ENCODE measurements at places on chromosomes 2 and 18. TPM values are rescaled to one million over a fixed set of nuclear protein-coding genes. Genes with fewer than 3 reads are reported as not detected.

LINC00305 gene
- not detected for total RNA-seq

SERPINB13 gene
- not detected for total RNA-seq

DNAJC5G gene
- not detected for total RNA-seq

MLPH gene
- total RNA-seq, result 3.9 TPM

REG1A gene
- 0.55 TPM for total RNA-seq

PDE1A gene
- total RNA-seq, result 1.5 TPM

SCN7A gene
- total RNA-seq, result 17.3 TPM

TTR gene
- total RNA-seq, result not detected

GYPC gene
- 61.6 TPM for total RNA-seq

NEMP2 gene
- total RNA-seq, result 0.86 TPM

RAB11FIP5 gene
- 24.2 TPM for total RNA-seq

GRCh38 chr2:119149611-119150010 is 8.9 kb downstream of the C1QL2 start:
- no peak for DNase-seq

- no peak for DNase-seq
Measured at GRCh38 chr2:95530734-95531133, 46.2 kb upstream of the TRIM43B start.

DNA sequence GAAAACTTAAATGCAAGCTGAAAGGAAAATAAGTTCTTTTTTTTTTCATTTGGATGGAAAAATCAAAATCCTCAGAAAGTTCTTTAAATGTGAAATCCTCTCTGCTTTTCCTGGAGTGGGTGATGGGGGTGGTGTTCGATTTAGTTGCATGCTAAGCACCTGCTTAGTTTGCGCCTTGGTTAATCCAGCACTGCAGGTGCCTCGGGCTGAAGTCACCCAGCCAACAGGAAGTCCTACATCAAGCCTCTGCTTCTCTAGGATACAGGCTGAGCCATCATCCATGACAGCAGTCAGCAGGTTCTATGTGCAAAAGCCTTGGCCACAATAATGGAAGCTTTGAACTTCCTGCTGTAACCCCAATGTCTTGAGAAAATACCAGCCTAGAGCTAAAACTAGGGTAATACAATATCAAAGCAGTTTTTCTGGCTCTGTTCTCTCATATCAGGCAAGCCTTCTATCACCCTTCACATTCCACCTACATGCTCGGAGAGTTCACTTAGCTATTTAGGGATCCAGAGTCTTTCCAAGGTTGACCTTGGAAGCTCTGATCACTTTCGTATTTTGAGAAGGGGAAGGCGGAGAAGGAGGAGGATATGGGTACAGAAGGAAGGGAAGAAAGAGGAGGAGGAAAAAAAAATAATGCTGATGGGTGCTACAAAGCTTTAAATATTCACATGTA is 116.1 kb upstream of the LRRTM1 start:
- no peak for DNase-seq

GRCh38 chr2:8518979-8519668 is 162.7 kb upstream of the ID2 start:
- DNase-seq, result no peak

DNA sequence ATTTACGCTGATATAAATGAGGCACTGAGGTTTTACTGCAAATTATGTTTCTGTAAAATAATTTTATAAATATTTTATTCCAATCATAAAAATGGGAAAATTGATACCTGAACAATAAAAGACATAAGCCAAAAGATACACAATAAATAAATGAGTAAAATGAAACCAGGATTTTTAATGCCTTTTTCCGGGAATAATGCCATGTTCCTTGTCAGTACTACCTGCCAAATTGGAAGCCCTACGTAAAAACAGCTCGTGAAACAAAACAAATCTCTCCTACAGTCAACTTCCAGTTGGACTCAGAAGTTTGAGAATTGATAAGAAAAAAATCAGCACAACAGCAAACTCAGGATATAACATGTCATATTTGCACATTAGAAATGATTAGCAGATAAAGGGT is 18.0 kb downstream of the GALNT3 start:
- DNase-seq, result no peak

DNA sequence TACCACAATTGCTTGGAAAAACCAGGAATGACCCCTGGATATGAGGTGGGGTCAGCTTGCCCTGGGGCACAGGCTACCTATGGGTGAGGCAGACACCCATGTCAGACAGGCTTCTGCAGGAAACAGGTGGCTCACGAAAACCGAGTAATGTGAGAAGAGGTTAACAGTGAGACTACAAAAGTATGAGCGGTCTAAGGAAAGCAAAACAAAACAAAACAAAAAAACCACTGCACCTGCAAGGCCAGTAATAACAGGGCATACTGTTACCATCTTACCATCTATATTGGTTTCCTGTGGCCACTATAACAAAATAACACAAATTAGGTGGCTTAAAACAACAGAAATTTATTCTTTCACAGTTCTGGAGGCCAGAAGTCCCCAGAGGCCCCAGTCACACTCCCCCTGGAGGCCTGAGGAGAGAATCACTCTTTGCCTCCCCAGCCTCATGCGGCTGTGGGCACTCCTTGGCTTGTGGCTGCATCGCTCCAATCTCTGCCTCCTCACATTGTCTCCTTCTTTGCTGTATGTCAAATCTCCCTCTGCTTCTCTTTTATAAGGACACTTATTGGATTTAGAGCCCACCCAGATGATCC is 86.6 kb upstream of the EPC2 start:
- DNase-seq, result no peak

DNA sequence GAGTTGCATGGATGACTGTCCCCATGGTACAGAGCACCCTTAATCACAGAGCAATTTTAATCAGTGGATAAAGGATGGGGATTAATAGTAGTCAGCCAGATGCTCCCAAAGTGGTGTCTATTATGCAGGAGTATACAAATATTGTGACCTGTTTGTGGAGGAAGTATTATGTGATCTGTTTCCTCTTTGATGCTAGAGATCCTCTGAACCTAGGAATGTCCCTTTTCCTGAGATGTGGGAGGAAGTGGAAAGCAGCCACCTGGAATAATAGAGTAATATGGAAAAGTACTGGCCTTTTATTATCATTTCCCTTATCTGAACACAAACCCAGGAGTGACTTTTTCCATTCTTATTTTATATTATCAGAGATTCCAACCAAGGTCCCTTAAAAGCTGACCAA is 94.2 kb upstream of the EFEMP1 start:
- DNase-seq, result no peak

GRCh38 chr2:99890568-99891427 is 251.6 kb downstream of the AFF3 start:
- no peak for DNase-seq

DNA sequence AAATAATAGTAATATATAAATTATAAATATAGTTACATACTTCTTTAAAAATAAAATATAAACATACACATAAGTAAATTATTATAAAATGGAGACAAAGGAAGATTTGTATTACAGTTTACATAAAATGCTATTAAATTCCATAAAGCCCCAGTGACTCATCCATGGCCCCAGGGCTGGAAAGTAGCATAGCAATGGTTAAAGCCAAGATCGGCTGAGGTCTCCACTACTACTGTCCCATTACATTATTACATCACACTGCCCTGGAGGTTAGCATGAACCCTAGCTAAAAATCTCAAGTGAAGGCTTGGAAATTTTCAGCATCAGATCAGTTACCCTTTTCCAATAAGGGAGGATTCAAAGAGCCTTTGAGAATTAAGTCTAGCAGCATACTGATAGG is 936.2 kb downstream of the DSC3 start:
- no peak for DNase-seq

GRCh38 chr2:101387151-101387834 is at the start of gene CREG2:
CREG2 (minus strand) TSS chr2:101387503; CDS start chr2:101387457, 46 bp downstream.
- peak; percentile 64 for DNase-seq

- no peak for DNase-seq
Measured at GRCh38 chr2:1795261-1796231, 51.2 kb upstream of the PXDN start.

GRCh38 chr2:37767959-37768925 is 96.8 kb upstream of the CDC42EP3 start:
- DNase-seq, result peak; percentile 17

DNA sequence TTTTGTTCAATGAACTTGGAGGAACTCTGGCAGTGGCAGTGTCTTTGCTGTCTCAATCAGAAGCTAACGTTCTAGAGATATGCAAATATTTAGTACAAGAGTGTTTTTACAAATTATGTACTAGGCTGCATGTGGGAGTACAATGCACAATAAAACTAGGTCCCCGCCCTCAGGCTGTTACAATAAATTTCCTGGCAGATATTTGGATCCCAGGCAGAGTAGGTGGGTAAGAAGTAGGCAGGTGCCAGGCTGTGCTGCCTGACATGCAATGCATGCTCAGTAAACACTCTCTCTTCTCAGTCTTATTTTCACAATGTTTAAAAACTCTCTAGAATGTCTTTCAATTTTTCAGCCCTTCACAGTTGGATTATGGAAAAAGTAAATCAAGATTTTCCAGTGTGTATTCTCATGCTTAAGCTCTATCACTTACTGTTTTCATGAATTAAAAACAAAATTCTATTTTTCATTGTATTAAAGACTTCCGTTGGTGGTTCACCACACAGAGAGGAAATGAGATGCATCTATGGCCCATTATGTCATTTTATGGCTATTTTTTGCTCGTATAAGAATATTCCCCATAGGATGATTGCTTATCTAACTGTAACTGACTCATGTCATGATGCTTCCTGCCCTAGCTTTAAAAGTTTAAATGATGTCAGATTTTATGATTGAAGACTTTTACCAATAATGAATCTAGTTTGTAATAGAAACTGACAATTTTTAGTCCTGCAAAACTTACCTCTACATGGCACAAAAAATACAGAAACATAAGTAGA is 346.1 kb downstream of the RND3 start:
- no peak for DNase-seq

- DNase-seq, result no peak
Measured at GRCh38 chr18:42271647-42272414, 316.8 kb downstream of the PIK3C3 start.

DNA sequence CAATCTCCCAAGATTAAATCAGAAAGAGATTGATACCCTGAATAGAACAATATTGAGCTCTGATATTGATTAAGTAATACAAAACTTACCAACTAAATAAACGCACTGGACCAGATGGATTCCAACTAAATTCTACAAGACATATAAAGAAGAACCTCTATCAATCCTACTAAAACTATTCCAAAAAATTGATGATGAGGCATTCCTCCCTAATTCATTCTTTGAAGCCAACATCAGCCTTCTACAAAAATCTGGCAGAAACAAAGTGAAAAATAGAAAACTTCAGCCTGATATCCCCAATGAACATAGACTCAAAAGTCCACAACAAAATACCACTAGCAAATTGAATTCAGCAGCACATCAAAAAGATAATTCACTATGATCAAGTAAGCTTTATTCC is 695.5 kb downstream of the NYAP2 start:
- DNase-seq, result no peak

DNA sequence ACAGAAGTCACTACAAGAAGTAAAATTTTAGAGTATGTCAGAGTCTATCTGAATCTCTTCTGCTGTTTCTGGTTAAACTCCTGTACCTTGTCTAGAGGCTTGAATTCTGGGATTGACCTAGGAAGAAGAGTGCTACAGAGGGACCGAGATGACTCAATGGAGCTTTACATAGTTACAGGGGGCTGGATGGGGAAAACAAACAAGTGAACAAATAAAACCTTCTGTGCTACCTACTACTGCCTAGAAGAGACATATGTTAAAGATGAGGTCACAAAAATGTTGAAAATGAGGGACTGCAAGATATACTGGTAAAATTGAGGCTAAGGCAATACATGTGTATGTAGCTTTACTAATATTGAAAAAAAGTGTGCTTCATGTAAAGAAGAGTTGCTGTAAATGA is 265.4 kb upstream of the TFPI start:
- no peak for DNase-seq

GRCh38 chr2:26432859-26433258 is 31.1 kb downstream of the DRC1 start:
- DNase-seq, result no peak

DNA sequence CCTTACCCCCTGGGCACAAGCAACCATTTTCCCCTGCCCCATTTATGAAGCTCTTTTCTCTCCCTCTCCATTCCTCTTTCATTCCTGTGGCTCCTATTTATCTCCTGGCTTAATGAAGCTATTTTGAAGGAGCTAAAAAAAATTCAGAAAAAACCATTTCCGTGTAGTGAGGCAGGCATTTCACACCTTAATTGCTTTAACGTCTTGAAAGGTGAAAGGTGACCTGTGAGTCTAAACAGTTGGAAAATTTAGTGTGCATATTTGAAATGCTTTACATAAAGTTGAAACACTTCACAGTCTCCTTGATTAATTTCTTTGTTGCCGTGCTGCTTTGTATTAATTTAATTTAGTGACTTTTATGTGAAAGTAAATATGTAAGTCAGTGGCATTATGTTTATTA is 83.6 kb downstream of the LTBP1 start:
- no peak for DNase-seq

- DNase-seq, result no peak
Measured at GRCh38 chr2:107197594-107198294, 311.8 kb upstream of the ST6GAL2 start.

- DNase-seq, result peak; percentile 25
Measured at GRCh38 chr18:33578518-33579348, 714 bp downstream of the ASXL3 start.

- no peak for DNase-seq
Measured at GRCh38 chr2:120531365-120531764, 185.4 kb downstream of the INHBB start.

GRCh38 chr2:21317131-21317530 is 193.4 kb downstream of the TDRD15 start:
- peak; percentile 18 for DNase-seq

DNA sequence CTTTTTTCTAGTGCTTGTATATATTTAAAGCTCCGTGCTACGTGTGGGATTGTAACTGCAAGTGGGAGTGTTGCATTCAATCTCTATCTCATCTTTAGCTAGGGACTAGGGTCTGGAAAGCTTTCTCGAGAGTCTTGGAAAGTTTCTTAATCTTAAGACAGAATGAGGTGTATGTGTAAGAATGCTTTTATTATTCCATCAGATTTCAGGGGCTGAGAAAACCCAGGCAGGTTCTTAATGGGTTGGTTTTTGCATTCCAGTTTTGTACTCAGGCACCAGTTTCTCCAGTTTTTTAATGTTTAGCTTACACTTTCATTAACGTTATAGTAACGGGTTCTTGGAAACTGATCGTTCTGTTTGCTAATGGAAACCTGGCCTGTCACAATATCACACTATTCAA is 20.3 kb downstream of the MRPL19 start:
- DNase-seq, result no peak

DNA sequence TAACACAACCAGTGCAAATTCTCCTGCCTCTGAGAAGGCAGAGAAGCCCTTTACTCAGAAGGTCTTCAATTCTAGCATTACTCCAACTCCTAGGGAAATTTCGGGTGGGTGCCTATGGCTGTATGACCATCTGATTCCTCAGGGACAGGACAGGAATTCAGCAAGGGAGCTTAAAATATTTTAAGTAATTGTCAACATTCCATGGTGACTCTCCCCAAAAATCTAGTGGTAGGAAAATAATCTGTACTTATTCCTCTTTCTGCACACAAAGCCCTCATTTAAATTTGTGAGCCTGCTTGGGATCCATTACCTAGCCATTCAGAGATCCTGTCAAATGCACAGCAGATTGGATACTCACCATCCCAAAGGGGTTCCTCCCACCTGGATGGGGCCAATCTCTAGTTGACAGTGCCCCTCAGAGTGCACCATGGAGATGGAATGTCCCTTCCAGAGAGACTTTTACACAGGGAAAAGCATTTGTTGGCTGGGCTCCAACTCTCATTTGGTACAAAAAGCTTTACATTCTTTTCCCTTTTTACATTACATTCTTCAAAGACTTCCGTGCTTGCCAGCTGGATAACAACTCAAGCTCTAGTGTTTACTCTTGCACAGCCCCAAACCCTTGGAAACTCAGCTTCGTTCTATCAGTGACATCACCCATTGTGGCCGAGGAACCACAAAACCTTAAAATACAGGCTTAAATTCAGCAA is 3.1 kb upstream of the TMEM150A start:
- no peak for DNase-seq

- no peak for DNase-seq
Measured at GRCh38 chr2:138334323-138334722, 167.2 kb upstream of the SPOPL start.

All from psoas muscle (tissue), 8 donors.